ENCODE measurements at places on chromosomes 3 and 15.

GRCh38 chr3:144544871-144545270 is 573.2 kb downstream of the DIPK2A start:
- no peak for DNase-seq
- no peaks in the 10 kb centered on the region for H3K36me3 ChIP-seq
- no peak overlapping the region for H3K4me3 ChIP-seq

DNA sequence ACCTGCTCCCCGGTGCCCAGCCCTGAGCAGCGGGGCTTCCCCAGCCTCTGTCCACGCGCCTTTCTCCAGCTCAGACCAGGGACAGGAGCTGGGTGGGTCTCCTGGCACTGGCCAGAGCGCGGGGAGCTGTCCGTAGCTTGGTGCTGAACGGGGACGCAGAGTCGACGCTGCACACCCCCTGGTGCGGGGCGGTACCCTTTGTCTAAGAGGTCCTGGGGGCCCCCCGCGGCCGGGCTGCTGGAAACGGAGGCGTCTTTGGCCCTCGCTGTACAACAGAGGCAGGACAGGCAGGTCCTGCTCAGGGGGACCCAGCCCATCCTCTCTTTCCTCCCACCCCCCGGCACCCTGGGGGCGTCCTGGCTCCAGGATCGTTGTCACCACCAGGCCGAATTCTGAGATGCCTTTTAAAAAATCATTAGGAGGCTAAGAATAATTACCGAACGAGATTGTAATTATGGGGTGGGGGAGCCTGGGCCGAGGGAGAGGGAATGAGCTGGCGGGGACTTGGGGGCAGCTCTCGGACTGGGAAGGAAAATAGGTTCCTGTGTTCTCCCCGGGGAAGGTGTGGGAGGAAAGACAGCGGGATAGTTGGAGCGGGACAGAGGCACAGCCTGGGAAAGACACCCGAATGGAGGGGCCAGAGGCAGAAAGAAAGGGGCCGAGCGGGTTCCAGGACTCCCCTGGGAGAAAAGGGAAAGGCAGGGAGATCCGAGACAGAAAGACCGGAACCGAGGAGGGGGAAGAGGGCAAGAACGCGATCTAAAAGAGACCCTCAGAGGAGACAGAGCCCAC is 4.1 kb upstream of the SKOR1 start:
- DNase-seq = no peak
- H3K27ac ChIP-seq = no peak overlapping the region
- no peaks in the 10 kb centered on the region for H3K36me3 ChIP-seq
- peaks cover 83% of the 10 kb centered on the region for H3K27me3 ChIP-seq

- H3K27me3 ChIP-seq = no peaks in the 10 kb centered on the region
- H3K27ac ChIP-seq = no peak overlapping the region
- no peak overlapping the region for H3K4me3 ChIP-seq
- H3K36me3 ChIP-seq = no peaks in the 10 kb centered on the region
- DNase-seq = no peak
Measured at GRCh38 chr15:101124731-101125451, 127.0 kb downstream of the CHSY1 start.

- no peak for DNase-seq
- H3K36me3 ChIP-seq = no peaks in the 10 kb centered on the region
- H3K27me3 ChIP-seq = no peaks in the 10 kb centered on the region
- H3K27ac ChIP-seq = no peak overlapping the region
Measured at GRCh38 chr3:13219077-13219901, 146.1 kb upstream of the IQSEC1 start.

DNA sequence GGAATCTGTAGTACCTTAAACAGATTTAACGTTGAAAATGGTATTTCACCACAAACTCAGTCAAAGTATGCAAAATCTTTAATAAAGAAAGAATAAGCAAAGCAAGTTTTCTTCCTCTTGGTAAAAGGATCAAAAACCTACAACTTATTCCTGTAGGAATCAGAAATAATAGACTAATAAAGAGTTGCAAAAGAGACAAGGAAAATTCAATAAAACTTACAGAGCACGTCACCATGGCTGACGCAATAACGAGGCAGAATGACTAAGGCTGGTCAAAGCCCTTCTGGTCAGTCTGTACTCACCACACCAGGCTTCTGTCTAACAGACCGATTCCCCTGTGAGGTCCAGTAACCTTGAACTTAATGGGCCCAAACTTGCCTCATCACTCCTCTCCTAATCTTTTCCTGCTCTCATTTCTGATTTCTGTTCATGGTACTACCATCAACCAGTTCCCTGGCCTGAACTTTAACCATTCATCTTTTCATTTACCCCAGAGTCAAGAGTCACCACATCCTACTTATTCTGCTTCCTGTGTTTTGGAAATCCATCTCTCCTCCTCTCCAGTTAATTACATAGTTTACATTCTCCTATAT is 5.0 kb downstream of the MASP1 start:
- no peak overlapping the region for H3K4me3 ChIP-seq
- H3K27ac ChIP-seq = no peak overlapping the region
- H3K27me3 ChIP-seq = no peaks in the 10 kb centered on the region
